ENCODE measurements at places on chromosomes 6 and 20.

DNA sequence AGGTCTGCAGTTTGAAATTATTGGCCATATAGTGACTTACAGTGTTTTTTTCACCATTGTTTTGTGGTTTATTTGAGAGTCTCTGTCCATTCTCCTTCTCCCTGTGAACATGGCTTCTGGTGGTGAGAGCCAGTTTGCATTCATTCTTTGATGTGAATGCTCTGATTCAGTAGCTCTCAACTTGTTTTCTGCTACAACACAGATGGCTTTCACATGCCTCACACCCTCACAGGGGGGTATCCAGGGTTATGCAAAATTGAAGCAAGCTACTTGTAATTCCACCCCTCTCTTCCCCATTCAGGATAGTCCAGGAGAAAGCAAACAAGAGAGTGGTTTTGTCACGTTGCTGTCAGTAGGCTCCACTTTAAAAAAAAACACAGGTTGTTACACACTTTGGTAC is 55.6 kb downstream of the SLX4IP start:
- DNase-seq = no peak

GRCh38 chr6:40640599-40641227 is 53.5 kb upstream of the LRFN2 start:
- no peak for DNase-seq

GRCh38 chr6:63999613-64000012 is 364.0 kb downstream of the PHF3 start:
- no peak for DNase-seq

DNA sequence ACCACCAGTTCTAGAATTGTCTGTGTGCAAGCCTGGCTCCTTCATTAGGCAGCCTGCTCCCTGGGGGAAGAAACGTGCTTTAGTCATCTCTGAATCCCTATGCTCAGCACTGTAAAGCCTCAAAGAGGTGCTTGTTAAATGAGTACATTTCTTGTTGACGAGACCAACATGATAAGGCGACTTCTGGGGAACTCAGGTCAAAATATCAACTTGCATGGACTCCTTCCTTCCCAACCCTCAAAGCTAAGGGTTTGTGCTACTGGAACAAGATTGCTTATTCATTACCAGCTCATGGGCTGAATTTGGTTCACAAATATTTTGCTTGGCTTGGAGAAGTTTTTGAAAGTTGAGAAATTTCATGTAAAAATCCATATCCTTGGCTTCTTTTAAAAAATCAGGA is 10.6 kb downstream of the KCNG1 start:
- no peak for DNase-seq

- DNase-seq = no peak
Measured at GRCh38 chr20:4513720-4514119, 208.0 kb upstream of the PRND start.

- no peak for DNase-seq
Measured at GRCh38 chr20:711576-711975, 36.0 kb upstream of the SCRT2 start.
